ENCODE measurements at places on chromosomes 2 and 18. TPM values are rescaled to one million over a fixed set of nuclear protein-coding genes. Genes with fewer than 3 reads are reported as not detected.

GRCh38 chr2:219079417-219079816, 18.7 kb upstream of the IHH start:
- no peak for DNase-seq

Gene BOLL
- not detected for total RNA-seq

DNA sequence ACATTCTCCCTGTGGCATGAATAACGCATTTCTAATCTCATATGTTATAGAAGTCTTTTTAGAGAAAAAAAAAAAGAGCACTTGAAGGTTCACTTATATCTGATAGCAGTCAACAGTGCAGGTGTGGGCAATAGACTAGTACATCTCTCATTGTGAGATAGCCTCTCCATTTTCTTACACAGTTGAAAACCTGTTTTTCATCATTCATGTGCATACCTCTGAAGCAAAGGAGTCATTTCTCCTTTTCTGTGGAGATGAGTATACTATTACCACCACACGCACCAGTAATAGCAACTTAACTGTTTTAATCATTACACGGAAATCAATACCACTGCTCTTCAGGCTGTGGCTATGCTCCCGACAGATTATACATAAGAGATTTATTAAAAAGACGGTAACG, 1653.3 kb upstream of the TMEFF2 start:
- DNase-seq: no peak

GRCh38 chr2:106184394-106184793, 9.7 kb downstream of the UXS1 start:
- no peak for DNase-seq

DNA sequence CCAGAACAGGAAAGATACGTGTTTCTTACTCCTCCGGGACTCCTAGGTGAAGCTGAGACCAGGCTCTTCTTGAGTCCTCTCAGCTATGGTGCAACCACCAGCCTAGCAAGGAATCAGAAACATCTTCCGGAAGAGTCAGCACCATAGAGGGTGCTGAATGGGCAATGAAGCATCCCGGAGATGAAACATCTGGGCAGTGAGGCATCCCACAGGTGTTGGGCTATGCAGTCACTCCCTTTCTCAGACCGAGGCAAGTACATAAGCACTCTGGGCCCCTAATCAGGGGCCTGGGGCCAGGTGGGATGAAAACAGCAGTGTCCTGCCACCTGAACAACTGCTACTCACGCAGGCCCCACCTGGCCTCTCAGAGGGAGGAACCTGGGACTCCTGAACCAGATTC, 1.4 kb upstream of the CAPN10 start:
- no peak for DNase-seq

DNA sequence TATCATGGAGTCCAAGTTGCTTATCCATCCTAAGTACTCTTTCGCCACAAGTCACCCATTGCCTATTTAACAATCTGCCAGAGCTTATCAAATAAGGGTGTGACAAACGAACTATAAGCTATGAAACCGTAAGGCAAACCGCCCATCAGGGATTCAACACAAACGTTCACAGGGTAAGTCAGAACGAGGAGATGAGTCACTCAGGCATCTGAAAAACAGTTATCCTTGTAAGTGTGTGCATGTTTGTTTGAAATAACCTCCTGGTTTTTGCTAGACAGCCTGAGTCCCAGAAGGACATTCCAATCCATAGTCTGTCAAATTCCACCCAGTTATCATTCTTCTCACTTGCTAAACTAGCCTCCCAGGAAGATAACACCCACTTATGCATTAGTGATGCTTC, 299.1 kb downstream of the PAX3 start:
- DNase-seq: no peak

Gene DLX2
- 3.7 TPM for total RNA-seq

- no peak for DNase-seq
These were observed 1127.0 kb upstream of the CRIM1 start for GRCh38 chr2:35228584-35228983.

Gene PNKD
- 58.1 TPM for total RNA-seq

DNA sequence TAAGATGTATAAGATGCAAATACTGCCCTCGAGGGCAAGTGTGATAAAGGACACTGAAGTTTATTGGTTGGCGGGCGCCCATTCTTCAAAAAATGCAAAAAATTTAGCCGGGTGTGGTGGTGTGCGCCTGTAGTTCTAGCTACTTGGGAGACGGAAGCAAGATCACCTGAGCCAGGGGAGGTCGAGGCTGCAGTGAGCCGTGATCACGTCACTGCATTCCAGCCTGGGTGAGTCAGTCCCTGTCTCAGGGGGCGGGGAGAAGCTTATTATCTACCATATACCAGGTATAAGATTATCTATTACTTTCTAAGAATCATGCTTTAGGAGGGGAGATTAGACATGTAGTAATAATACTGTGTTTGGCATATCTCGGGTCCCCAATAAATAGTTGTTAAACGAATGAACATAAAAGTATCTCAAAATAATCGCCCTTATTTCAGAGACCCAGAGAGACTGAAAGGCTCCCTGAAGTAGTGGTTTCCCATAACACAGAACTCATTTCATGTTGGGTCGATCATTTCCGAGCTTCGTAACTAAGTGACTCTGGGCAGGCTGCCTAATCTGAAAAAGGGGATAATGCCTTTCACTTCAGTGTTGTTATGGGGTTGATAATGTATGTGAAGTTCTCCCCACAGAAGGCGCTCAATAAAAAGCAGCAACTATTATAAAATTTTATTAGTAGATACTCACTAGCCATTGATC, 1.2 kb upstream of the SELENOI start:
- peak; percentile 73 for DNase-seq

Gene DQX1
- 0.98 TPM for total RNA-seq

- DNase-seq: no peak
These were observed 716 bp downstream of the CALCRL start for GRCh38 chr2:187447336-187447735.

DNA sequence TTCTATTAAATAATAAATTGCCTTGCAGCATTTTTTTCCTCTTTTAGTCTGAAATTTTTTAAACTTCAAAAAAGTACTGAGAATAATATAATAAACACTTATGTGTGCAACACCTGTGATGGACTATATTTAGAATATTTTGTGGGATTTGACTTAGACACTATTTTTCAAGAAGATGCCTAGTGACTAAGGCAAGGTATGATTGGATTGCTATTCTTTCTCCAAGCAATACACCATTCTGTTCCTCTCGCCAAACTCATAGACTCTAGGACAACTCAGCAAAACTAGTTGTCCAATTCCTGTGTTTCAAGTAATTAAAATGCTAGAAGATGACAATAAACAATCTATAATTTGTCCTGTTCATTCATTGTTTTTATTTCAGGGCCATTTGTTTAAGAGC, 75.9 kb downstream of the METTL4 start:
- DNase-seq: no peak

DNA sequence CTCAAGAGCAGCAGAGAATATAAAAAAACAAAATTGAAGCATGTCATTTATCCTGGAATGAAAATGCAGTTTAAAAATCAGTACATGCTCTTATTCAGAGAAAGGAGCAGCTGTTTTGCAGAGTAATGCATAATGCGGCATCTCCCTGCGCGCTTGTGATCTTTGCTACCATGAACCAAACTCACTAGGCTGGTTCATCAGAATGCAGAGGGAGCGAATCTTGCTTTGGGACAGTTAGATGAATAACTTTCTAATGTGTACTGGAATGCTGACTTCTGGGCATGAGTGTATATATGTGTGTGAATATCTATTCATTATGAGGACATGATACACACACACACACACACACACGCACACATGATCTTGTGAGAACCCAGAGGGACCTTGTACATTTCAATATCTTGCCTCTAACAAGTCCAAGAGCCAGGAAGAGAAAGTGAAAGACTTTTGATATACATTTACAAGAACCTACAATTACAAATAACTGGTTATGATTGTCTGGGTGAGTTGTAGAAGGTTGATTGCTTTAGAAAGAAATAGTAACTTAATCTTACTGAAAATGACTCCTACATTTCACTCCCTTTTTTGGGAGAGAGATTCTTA, 54.1 kb upstream of the THOC1 start:
- DNase-seq: no peak

DNA sequence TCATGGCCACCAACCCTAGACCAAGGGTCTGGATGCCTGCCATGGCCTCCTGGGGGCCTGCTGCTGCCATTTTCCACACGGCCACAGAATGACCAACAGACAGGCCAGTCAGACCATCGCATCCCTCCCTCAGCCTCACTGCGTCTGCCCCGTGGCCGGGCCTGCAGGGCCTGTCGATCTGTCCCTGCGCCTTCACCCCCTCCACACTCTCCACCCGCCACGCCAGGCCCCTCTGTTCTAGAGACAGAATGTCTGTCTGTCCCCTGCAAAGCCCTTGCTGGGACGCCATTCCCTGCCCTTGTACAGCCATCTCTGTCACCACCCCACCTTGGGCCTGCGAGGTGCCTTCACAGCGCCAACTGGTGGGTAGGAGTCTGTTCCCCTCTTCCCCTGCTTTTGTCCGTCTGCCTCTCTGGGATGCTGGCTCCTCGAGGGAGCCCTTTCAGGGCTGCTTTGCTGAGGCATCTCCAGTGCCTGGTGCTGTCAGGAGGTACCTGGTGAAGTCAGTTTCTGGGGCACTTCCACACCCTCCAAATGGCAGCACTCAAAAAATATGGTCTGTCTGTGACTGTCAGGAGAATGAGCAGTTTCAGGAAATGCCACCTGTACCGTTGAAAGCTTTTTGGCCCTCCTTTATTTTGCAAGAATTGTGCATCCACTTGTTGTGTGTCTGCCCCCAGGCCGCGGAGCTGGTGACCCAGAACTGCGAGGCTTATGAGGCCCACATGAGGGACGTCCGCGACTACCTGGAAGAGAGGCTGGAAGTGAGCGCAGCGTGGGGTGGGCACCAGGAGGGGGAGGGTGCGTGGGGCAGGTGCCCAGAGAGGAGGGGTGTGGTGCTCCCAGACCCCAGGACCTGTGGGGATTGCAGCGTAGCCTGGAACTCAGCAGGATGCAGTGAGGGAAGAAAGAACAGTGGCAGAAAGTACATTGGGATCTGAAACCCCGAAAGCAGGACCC, 6.7 kb upstream of the ESPNL start:
- no peak for DNase-seq

DNA sequence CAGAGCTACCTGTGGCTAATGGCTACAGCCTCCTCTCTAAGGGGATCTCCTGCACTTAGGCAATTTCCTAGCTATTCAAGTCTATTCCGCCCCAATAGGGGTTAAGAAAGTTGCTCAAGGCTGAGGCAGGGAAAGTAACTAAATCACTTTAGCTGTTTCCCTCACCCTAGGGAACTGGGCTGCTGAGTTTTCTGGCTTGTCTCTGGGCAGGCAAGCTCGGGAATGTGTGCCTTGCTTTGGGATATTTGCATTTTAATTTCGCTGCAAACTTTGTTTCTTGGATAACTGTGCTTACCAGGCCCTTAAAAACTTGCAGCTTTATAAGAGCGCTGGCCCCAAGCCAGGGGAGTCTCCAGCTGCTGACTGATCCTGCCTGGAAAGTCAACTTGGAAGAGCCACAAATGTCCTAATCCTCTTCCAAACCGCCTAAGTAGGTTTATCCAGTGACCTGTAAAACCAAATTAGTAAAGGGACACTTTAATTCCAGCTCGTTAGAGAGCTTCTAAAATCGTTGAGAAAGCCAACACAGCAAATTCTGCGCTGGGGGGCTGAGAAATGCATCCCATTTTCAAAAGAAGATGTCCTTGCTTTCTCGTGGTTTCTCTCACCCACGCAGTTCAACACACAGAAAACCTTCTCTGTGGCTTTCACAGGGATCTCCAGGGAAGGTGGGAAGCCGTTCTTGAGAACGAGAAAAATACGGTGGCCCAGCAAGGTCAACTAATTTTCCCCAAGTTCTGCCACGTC, 59.5 kb upstream of the SP3 start:
- no peak for DNase-seq

Gene POTEC
- not detected for total RNA-seq

DNA sequence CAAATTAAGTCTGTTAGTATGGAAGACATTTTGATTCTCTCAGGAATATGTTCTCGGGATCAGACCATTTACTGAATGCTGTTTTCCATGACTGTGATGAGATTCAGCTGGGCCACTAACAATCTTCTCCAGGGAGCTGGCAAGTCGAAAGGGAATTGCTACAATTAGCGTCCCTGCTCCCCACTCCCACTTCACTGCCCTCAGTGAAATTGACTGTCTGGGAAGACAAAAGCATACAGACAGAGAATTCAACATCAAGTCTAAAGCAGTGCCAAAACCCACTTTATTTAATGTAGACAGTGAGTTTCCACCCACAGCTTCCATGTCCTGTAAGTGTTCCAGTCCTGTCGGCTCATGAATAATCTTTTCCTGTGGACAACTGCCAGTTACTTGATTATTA, 34.0 kb upstream of the COL3A1 start:
- no peak for DNase-seq

DNA sequence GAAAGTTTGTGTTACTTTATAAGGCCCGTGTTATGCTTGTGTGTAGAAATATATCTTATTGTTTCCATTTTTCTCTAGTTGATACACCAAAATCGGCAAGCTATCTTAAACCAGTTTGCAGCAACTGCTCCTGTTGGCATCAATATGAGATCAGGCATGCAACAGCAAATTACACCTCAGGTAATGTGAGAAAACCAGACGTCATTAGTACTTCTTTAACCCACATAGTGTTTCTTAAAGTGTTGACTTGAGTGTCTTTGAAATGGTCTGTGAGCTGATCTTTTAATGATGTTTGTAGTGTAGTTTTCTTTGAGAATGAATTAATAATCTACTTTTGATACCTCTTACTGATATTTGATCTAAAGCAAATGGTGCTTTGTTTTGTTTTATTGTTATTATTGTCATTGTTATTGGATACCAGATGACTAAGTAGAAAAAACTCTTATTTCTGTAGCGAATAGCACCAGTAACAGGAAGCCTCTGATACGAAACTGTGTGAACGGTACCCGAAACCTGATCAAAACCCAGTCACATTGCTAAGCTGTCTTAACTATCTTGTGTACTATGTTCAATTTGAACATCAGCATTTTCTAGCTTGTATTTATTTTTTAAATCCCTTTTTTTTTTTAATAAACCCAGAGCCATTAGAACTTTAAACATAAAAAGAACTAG, 53.7 kb downstream of the PTRHD1 start:
- no peak for DNase-seq

Gene NT5C1B
- total RNA-seq: not detected

Gene KIAA2012
- not detected for total RNA-seq

- no peak for DNase-seq
These were observed 88.9 kb upstream of the SLC35G4 start for GRCh38 chr18:11520536-11520935.

DNA sequence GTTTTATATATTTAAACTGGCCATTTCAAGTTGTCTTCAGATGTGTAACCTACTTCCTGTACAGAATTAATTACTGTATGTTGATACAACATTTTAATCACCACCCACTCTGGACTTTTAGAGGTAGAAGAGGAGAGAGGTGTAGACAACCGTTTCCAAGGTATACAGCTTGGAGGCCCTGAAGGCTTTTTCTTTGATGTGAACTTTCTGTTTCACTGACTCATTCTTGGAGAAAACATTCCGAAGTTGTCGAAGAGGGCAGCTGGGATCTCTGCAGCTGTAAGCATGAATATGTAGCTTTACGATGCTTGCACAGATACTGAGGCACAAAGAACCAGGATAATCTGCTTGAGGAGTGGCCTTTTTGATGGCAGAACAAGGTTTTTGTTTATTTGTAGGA, 137.0 kb downstream of the NCKAP5 start:
- DNase-seq: no peak

Gene GFPT1
- 62.4 TPM for total RNA-seq

- no peak for DNase-seq
These were observed 47.5 kb upstream of the ZNF397 start for GRCh38 chr18:35193316-35193715.

Gene SCYGR4
- total RNA-seq: not detected

Gene TUBA4B
- not detected for total RNA-seq

Data from HCT116 (cell line).